ENCODE measurements at places on chromosomes 12 and 14. TPM values are rescaled to one million over a fixed set of nuclear protein-coding genes. Genes with fewer than 3 reads are reported as not detected.

GRCh38 chr14:61756135-61756534 is 6.1 kb upstream of the SNAPC1 start:
- DNase-seq, result no peak

GRCh38 chr14:32998433-32998832 is 59.8 kb downstream of the NPAS3 start:
- DNase-seq, result no peak

Gene CDH24
- total RNA-seq, result 2.1 TPM

Gene IL22
- not detected for total RNA-seq
